ENCODE measurements at places on chromosomes 5 and 9.
A peak's percentile ranks its signal among the peaks of the same experiment; 100 is the strongest.

DNA sequence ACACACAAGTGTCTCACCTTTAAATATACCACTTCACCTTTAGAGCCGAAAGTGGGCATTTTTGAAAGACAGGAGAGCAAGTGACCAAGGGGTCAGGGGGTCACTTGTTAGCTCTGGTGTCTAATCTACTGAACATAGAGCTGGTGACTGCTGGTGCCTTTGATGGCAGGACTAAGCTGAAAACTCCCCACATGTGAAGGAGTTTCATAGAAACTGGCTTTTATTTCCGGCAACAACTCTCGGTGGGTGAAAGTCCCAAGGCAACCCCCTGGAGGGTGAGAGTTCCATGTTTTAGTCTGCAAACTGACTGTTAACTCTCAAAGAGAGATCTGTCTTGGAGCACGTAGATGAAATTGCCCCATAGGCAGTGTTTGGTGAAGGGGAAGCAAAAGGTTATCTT is 466.9 kb downstream of the DMRTA1 start:
- DNase-seq = no peak

GRCh38 chr5:310516-310915 is 11.0 kb upstream of the AHRR start:
- DNase-seq = no peak

DNA sequence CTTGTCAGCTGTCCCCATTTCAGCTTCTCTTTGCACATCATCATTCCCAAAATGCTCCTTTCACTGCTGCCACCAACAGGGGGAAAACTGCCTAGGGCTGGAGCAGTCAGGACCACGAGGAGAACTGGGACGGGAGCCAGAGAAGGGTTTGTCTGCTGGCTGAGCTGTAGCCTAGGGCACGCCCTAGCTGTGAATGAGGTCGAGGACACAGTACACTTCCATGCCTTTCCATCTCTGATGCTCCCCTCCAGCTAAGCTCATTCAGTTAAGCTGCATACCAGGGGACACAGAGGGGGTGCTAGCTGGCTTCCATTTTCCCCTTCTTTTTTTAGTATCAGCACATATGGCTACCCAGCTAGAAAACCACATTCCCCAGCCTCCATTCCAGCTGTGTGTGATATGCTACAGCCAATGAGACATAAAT is 64.7 kb downstream of the STK10 start:
- no peak for DNase-seq

DNA sequence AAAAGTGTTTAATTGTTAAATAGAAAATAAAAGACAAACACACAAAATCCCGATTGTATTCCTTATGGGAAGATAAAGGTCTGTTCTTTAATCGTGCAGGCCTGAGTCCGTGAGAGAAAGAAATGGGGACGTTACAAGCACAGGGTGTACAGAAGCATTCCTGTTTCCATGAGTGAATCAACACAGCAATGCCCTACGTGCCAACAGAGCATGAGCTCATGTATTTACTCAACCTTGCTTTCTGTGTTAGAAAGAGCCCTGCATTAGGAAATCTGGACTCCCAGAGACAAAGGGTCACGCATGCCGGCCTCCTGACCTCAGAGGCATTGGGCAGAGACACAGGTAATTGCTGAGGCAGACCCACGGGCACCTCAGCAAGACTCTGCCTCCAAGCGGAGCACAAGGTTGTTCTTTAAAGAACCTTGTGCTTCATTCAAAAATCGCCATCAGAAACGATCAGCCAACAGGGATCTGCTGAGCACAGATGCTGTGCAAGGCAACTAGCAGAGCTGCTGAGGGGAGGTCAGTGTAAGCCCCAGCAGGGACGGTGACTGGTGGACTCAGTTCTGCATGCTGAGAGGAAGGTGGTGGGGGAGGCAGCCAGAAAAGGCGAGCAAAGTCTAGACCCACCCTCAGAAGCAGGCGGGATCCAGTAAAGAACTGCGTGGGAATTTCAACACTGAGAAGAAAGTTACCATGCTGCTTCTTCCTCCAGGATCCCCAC is 101.0 kb downstream of the TLE1 start:
- no peak for DNase-seq

GRCh38 chr5:66595756-66596635 is at the start of gene MAST4:
TSS of gene MAST4 (plus strand) at chr5:66596393. CDS start at chr5:66596656, 263 bp downstream.
- peak; percentile 64 for DNase-seq

DNA sequence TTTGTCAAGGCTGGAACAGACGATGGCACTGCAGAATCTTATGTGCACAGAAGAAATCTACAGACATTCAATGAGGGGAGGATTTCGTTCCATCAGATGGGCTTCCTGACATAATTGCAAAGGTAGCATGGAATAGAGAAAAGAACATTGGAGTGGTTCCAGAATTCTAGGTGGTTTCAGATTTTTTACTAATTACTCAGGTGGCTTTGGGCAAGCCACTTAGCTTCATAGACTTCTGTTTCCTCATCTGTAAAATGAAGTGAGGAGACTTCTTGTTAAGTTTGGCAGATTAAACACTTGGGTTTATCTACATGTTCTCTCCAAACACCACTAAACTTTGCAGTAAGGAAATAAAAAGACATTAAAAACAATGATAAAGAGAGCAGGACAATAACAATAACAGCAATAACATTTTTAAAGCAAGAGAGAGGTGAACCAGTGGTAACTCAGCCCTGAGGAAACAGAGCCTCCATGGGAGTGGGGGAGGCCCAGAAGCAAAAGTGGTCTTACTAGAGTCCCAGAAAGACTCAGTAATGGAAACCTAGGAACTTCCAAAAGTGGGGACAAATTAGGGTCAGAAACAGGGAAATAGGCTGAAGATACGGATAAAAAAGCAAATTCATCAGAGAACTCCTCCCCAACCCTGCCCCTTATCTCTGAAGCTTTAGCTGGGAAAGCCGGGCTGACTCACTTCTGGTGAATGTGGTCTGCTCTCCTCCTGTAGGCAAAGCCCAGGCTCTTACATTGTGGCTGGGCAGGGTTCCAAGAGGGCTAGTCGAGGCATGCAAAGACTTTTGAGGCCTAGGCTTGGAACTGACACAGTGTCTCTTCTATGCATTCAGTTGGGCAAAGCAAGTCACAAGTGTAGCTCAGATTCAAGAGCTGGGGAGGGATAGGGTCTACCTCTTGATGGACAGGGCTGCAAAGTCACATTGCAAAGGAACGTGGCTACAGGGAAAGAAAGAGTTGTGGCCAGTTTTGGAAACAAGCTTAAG is 11.8 kb upstream of the ACTBL2 start:
- peak; percentile 56 for DNase-seq

Data from stimulated activated CD4-positive, alpha-beta T cell treated with anti-CD3 and anti-CD28 coated beads, Interleukin-4, amount 100 ng/mL, for 48 hours (primary cell).